A549 (cell line): ENCODE measurements at places on chromosomes 1 and 21. TPM values are rescaled to one million over a fixed set of nuclear protein-coding genes. Genes with fewer than 3 reads are reported as not detected.

GRCh38 chr1:215992620-215993019 lies 425.5 kb downstream of the KCTD3 start:
- peak; percentile 2 for DNase-seq

DNA sequence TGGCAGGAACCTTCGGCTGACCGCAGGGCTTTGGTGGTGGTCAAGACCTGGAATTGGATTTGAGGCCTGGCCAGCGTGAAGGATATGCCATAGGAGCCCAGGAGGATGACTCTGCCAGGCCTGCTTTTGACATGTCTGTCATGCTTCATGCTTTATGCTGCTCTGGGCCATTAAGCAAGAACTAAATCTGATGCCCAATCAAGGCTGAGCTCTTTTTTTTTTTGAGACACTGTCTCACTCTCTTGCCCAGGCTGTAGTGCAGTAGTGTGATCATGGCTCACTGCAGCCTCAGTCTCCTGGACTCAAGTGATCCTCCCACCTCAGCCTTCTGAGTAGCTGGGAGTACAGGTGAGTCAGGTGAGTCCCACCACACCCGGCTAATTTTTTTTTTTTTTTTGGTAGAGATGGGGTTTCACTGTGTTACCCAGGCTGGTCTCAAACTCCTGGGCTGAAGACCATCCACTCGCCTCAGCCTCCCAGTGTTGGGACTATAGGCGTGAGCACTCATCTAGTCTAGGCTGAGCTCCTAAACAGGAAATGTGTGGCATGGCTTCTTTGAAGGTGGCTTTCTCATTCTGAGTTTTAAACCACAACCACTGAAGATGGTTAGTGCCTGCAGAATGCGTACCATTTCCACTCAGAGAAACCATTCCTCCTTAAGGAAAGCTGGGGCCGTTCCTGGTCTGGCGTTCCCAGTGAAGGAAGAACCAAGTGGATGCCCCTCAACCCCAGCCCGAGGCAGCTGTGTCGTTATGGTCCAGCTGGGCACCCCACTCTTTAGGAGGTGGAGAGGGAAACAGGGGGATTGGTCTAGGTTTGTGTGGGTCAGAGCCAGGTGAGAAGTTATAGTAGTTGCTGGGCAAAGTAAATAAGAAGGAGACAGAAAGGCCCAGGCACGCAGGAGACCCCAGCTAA lies 34.2 kb upstream of the ATP5PO start:
- no peak for DNase-seq

DNA sequence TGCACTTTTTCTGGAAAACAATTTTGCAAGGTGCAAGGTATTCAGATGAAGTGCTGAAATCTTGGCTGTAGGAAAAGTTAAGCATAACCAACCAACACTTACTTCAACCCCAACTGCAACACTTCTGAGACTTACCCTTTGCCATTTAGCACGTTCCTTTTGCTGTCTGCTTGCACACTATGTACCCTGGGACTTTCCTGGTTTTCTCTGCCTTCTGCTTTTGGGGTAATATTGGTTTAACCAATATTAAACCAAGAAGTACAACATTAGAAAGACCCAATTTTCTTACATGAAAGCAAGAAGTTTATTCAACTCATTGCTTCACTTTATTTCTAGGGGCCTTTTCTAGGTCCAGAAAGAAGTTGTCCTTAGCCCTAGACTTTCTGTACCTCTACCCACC lies 193.0 kb downstream of the HLX start:
- DNase-seq, result no peak

DNA sequence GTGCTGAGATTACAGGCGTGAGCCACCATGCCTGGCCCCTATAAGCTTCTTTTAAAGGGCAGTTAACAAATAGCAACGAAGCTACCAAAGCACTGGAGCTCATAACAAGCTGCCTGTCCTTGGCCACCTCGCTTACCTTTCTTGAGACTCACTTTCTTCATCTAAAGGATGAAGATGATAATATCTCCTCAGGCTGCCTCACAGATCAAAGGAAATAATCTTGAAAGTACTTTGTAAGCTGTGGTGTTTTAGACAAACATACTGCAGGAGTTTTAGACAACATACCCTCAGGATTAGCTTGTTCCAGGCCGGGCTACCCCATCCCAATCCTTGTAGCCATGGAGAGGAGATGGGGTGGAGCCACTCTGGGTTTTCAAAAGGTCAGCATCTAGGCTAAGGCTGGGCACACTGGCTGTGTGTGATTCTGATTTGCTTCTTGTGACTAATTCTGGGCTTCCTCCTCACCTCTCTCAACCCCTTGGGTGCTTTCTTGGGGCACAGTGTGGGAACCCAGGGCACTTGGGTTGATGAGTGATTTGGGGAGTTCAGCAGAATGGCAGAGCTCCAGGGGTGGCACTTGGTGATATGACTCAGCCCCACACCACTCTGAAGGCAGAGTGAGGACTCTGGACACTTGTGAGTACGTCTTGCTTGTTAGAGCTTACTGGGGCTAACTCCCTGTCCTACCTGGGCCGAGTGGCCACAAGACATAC lies 5.2 kb downstream of the GPR25 start:
- DNase-seq, result no peak

- DNase-seq, result no peak
Measured at GRCh38 chr1:39452540-39452939, 38.9 kb upstream of the BMP8A start.

DNA sequence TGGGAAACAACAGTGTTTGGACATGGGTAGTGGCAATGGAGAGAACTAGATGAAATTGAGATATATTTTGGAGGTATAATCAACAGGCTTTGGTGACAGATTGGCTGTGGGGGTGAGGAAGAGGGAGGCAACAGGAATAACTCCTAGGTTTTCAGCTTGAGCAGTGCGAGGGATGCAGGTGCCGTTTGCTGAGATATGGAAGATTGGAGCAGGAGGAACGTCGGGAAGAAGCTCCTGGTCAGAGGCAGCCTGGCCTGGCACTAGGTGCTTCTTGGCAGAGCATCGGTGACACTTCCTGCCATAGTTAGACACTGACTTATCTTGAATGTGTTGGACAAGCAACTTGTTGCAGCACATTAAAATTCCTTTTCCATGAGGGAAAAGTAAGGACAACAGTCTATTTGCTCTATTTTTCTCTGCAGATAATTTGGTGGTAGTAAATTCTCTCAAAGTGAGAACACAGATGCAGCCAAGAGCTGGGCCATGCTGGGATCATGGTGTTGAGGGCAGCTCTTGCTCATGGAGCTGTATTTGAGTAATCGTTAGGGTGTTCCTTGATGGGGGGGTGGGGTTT lies 21.5 kb upstream of the MYSM1 start:
- DNase-seq, result no peak

GRCh38 chr1:208202333-208202995 lies 41.7 kb downstream of the PLXNA2 start:
- DNase-seq, result no peak

DNA sequence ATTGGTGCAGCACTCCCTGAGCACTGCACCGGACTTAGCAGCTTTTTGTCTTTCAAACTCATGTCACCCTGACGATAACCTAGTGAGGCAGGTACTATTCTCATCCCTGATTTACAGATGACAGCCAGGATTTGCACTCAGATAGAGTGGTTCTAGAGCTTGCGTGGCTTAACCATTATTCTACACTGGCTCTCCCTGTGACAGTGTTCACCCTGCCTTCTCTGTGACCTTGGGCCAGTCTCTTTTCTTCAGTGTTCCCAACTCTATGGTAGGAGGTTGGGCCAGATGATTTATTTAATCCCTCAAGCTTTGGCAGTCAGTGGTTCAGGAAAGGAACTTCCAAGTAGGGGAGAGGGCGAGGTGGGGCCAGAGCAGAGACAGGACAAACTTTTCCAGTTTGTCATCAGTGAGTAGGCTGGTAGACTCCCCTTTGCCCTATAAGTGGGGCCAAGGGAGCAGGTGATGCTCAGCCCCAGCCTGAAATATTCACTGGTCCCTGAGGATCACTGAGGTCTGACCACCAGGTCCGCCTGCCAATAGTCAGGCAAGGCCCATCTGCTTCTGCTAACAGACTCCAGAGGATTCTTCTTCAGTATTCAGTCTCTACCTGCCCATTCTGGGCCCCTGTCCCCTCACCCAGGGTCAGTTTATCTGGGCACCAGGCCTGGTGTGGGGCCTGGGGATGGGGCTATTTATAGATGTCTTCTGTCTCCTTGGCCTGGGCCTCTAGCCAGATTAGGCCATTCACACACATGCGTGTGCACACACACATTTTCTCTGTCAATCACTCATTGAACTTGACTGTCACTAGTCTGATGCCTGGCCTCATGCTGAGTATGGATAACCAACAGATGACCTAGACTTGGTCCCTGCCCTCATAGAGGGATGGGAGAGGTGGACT lies 8.8 kb upstream of the FABP3 start:
- no peak for DNase-seq

- no peak for DNase-seq
Measured at GRCh38 chr1:46643368-46643775, 24.8 kb downstream of the ATPAF1 start.

DNA sequence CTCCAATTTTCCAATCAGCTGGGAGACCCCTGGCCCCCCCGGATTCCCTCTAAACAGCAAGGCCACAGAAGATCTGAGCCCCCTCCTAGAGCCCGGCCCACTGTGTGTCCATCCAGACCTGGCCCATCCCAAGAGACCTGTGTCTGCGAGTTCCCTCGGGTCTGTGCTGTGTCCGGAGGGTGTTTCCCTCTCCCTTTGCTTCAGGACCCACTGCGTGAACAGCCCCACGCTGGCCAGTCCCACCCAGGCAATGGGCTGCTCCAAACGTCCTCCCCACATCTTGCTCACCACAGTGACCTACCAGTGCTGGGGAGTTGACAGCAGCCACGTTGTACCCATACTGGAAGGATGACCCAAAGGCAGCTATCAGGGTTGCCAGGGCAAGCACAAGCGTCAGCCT lies 11.6 kb downstream of the SLC2A5 start:
- DNase-seq, result no peak

NECTIN4 gene
- 1.3 to 1.8 TPM (median 1.5 TPM) in 3 replicates for polyA plus RNA-seq
